ENCODE measurements at places on chromosomes 6 and 20. TPM values are rescaled to one million over a fixed set of nuclear protein-coding genes. Genes with fewer than 3 reads are reported as not detected.

DNA sequence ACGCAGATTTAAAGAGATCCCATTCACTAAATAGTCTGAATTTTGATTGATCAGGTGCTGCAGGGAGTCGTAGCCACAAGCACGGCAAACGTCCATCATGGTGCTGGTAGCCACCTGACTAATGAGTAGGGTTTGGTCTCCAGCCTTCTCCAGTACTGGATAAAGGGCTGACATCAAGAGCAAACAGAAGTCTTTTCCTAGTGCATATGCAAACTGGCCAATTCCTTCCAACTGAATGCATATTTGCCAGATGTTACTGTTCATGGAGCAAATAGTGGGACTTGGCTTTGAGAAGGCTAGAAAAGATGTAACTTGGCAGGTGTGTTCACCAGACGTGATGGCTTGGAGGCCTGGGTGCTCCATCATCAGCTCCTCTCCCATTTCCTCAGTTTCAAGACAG lies 21.6 kb downstream of the TTI1 start:
- H3K27ac ChIP-seq, result no peak overlapping the region
- H3K4me1 ChIP-seq, result no peaks in the 10 kb centered on the region
- peaks cover 77% of the 10 kb centered on the region for H3K36me3 ChIP-seq
- H3K27me3 ChIP-seq, result no peaks in the 10 kb centered on the region

DNA sequence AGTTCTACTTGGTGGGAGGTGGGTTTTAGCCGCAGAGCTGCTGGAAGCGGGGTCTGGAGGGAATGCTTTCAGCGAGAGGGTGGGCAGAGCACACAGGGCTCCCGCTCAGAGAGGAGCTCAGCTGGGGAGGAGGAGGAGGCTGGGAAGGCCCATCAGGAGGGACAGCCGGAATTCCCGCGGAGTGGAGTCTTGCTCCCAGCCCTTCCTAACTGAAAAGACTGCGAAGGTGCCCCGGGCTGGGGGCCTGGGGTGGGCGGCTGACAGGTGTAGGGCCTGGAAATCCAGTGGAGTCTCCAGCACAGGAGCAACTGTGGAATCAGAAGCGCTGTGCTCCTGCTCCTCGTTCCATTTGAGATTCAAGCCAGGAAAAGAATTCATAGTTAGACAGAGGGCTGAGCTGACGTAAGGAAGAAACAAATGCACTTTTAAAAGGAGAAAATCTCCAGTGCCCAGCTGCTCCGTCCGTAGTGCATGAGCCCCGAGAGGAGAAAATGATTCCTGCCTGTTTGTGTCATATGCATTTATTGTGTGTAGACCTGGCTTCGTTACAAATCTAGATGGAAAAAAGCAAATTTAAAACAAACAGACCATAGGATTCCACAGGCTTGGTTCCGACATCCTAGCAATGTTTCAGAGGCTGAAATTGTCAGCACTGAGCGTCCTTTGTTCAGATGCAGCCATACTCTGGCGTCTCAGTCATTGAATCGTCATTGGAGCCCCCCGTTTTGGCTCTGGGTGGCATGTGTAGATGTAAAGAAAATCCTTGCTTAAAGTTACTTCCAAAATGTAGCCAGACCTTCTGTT lies 197.7 kb downstream of the SMOC2 start:
- no peaks in the 10 kb centered on the region for H3K27me3 ChIP-seq
- H3K4me3 ChIP-seq, result no peak overlapping the region
- no peaks in the 10 kb centered on the region for H3K4me1 ChIP-seq
- H3K27ac ChIP-seq, result no peak overlapping the region
- no peaks in the 10 kb centered on the region for H3K36me3 ChIP-seq

- H3K27me3 ChIP-seq, result no peaks in the 10 kb centered on the region
- no peaks in the 10 kb centered on the region for H3K4me1 ChIP-seq
- DNase-seq, result no peak
- H3K36me3 ChIP-seq, result no peaks in the 10 kb centered on the region
Observed at GRCh38 chr6:62942000-62942399, 269.3 kb upstream of the FKBP1C start.

DNA sequence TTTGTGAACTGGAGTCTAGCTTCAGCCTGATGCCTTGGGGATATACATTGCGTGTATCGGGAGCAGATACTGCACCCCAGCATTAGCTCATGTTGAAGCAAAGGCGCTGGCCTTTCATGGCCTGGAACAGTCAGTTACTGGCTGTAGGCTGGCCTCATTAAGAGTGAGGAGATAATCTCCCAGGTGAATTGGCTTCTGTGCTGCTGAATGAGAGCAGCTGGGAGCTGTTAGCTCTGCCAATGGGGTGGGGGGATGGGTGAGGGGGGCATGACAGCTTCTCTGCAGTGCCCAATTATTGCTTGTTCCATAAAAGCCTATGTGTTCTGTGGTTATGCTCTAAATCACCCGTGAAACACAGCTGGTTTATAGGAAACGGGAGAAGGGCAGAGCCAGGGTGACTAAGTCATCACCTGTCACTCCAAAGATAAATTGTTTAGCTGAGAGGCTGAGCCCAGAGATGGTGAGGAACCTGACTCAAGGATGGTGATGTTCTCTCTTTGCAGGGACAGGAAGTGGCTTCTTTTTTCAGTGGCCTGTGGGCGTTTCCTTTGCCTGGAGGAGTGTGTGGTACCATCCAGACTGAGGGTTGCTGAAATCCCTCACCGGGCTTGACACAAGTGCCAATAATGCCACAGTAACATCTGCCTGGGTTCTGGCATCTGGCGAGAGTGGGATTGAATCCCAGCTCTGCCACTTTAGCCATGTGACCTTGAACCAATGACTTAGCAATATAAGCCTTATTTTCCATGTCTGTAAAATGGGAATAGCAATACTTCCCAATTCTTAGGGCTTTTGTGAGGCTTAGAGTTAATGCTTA lies 170.8 kb downstream of the BCAS1 start:
- H3K4me1 ChIP-seq, result peaks cover 11% of the 10 kb centered on the region
- no peak overlapping the region for H3K27ac ChIP-seq
- no peak overlapping the region for H3K4me3 ChIP-seq
- no peaks in the 10 kb centered on the region for H3K36me3 ChIP-seq
- no peaks in the 10 kb centered on the region for H3K27me3 ChIP-seq

SCAND1 gene
- total RNA-seq, result 59.5 TPM

MAP3K4 gene
- total RNA-seq, result 98.8 TPM

C20orf144 gene
- 0.44 TPM for total RNA-seq
